Dorsolateral prefrontal cortex (tissue), 122 donors: ENCODE measurements at places on chromosomes 1 and 21. TPM values are rescaled to one million over a fixed set of nuclear protein-coding genes. Genes with fewer than 3 reads are reported as not detected.
A peak's percentile ranks its signal among the peaks of the same experiment; 100 is the strongest.

DNA sequence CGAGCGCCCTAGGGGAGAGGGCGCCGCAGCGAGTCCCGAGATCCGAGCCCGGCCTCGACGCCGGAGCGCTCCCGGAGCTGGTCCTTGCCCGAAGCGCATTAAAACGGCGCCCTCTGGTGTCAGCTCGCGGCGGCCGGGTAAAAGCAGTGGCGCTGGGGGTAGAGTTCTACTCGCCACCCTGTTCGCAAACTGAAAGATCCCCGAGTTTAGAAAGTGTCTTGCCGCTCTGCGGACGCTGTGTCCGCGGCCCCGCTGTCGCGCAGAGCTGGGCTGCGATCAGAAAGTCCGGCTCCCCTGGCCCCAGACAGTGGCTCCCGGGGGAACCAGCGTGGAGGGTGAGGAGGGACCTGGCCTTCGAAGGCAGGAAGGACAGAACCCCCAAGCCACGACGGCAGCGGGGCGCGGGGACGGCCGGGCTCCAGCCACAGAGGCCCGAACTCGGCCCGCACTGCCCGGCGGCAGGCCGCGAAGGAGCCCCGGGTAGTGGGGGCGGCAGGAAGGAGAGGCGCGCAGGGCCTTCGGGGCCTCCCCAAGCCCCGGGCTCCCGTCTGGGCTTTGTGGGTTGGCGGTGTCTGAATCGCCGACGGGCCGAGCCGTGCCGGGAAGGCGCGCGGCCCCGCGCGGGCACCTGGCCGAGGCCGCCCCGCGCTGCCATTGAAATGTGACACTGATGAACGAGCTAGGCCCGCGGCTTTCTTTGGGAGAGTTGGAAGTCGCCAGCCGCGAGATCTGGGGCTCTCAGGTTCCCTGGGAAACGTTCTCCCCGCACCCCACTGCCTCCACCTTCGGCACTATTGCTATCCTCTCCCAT, 39.1 kb upstream of the NFIA start:
- DNase-seq = peak; percentile 78

GRCh38 chr1:89331890-89332289, 32.0 kb upstream of the GBP6 start:
- DNase-seq = no peak

The PALMD gene
- total RNA-seq = 13.9 TPM

- no peak for DNase-seq
Measured at GRCh38 chr1:241591317-241591716, 48.9 kb downstream of the CHML start.

The KRTAP19-3 gene
- not detected for total RNA-seq

DNA sequence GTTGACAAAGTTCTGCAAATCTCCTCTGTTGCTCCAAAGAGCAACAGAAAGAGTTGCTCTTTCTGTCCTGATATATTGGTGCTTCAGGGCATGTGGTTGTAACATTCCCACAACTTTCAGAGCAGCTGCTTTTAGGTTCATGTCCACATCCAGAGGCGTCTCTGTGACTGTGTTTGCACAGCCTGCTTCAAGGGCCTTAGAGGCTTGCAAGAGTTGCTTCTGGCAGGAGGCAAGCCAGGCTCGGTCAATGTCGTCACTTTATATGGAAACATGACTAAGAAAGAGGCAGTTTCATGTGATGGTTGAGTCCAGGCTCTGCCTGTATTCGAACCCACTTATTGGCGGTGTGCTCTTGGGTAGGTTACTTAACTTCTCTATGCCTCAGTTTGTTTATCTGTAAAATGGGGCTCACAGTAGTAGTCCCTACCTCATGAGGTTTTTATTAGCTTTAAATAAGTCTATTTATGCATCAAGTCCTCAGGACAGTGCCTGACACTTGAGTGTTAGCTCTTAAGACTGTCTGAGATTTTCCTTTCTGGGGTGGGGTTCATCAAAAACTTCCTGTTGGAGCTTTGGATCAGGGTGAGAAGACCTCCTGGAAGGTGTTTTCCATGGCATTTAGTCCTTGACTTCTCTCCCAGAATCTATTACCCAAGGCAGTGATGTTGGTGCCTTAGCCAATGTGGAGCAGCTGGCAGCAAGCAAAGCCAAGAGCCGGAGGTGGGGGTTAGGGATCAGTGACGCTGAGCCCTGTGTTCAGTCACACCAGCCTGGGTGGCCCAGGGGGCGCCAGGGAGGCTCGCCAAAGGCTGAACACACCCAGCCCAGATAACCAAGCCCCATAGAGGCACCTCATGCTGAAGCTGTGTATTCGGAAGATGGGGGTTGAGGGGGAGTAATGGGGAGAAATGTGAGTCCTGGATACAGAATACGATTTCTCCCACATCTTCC, 18.9 kb downstream of the LHX4 start:
- no peak for DNase-seq

DNA sequence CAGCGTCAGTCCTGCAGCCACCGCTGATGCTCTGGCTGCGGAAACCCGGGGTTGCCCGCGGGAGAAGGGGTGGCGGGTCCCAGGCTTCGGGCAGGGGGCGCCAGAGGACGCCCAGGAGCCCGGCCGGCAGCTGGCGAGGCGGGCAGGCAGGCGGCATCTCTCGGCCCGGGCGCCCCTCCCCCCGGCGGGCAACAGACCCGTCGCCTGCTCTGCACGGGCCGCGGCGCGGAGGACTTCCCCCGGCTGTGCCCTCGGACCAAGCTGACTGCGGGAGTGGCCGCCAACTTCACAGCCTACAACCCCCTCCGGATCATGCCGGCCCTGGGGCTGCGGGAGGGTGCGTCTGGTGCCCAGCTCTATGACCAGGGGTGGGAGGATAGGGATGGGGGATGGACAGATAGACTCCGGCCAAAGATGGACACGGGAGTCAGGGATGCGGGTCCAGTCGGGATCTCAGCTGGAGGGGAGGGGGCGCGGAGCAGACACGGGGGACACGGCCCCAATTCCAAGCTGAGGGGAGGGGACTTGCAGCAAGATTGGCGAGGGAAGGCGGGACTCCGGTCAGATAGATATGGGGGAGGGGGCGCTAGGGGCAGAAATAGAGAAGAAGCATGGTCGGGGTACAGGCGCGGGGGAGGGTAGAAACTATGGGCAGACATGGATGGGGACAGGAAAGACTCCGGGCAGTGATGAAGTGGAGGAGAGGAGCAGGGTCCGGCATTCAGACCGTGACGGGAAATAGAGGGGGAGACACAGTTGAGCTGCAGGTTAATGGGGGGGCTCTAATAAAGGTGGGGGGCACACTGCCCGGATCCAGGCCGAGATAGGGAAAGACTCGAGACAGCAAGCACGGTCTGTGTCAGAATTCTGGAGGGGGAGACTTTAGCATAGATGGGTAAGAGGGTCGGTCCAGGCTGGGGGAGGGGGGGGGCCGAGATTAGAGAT, 1.1 kb downstream of the ADGRB2 start:
- DNase-seq = peak; percentile 80
